ENCODE measurements at places on chromosomes 11 and 22. TPM values are rescaled to one million over a fixed set of nuclear protein-coding genes. Genes with fewer than 3 reads are reported as not detected.

The OR51B2 gene
- not detected for total RNA-seq

DNA sequence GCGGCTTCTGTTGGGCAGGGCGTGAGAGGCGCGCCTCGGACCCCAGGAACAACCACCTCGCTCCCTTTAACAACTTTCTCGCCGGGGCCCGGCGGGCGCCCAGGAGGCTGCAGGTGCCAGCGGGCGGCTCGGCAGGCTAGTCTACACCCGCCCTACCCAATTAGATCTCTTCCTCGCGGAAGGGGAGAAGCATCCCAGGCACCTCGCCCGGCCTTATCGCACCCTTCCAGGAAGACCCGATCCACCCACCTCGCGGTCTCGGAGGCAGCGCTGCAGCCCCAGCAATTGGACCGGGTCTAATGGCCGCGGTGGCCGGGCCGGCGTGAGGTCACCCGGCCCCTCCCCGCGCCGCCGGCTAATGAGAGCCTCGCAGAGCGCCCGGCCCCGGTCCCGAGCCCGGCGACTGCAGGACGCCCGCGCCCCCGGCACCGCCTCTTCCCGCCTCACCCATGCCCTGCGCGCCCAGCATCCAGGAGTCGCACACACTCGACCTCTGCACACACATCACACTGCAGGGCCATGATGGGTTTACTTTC lies at the start of gene PLAAT3:
PLAAT3 (minus strand) TSS at position 298 of the 536 bp plus-strand sequence. CDS start 419 bp downstream, outside the sequence.
- DNase-seq: peak; percentile 88

DNA sequence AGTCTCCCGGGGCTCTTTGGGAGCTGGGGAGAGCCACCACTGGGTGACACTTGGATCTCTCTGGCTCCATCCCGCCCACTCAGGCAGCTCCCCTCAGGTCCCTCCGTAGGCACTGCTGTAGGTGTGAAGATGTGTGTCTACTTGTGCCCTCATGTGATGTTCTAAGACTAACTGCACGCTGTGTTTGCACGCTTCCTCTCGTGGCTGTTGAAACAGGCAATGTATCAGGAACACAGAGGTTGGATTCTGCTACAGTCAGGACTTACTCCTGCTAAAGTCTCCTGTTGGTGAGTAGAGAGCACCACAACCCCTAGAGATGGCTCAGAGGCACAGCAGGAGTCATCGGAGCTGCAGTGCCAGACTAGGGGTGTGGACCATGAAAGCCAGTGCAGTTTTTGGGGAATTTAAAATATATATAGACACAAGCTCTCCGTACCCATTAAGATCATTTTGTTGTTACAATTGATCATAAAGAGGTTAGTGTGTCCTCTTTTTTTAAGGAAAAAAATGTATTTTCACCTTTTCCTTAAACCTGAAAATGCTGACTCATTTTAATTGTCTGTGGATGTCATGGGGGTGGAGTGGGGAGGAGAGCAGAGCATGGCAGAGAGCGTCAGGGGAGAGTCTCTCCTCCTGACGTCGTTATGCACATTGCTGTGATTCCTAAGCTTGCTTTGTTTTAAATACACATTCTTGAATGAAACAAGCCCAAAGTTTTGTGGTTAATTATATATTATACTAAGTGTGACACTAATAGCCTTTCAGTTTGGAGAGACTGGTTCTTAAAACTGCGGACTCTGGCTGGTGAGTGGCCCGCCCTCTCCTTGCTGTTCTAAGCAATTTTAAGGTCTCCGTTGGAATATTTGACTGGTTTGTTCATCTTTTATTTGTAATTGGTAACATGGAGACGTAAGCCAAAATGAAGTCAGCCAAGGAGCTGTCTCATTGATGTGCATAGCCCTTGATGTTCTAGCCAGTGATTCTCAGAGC lies 16.2 kb upstream of the CTTN start:
- DNase-seq: no peak

GRCh38 chr11:2847561-2847960 lies 38.0 kb downstream of the CDKN1C start:
- DNase-seq: no peak

- DNase-seq: no peak
Observed at GRCh38 chr22:18095101-18095805, 15.4 kb upstream of the TUBA8 start.

The NNMT gene
- total RNA-seq: 52.7 TPM

GRCh38 chr11:115464269-115464668 lies 39.9 kb downstream of the CADM1 start:
- no peak for DNase-seq

The TTLL1 gene
- 2.6 TPM for total RNA-seq

The FAM111B gene
- 35.5 TPM for total RNA-seq

DNA sequence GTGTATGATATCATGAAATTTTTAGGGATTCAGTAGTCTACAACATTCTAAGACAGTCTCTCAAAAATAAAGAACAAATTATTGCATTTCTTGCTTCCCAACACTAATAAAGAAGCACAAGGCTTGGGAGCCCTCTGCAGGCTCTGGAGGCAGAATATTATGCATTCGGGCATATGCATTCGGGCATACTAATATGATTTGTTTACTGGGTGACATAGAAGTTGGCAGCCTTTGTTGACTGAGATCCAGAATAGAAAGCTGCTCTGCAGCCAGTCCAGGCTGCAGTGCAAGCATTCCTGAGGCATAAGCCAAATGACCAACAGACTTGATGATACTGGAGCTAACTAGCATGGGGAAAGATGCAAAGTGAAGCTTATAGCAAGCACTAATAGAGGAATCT lies 945.5 kb downstream of the OPCML start:
- DNase-seq: no peak

The GLB1L2 gene
- 15.5 TPM for total RNA-seq

GRCh38 chr11:126797457-126798169 lies 203.0 kb downstream of the KIRREL3 start:
- DNase-seq: no peak

The RAC2 gene
- total RNA-seq: 21.0 TPM

The SLC25A18 gene
- 0.28 TPM for total RNA-seq

The JAML gene
- total RNA-seq: 0.07 TPM

The MFNG gene
- total RNA-seq: 22.1 TPM

The CDK2AP2 gene
- 59.7 TPM for total RNA-seq
